GM12892 (cell line): ENCODE measurements at places on chromosomes 16 and 17.

- no peak for DNase-seq
Measured at GRCh38 chr16:83198977-83199376, 572.2 kb downstream of the CDH13 start.

DNA sequence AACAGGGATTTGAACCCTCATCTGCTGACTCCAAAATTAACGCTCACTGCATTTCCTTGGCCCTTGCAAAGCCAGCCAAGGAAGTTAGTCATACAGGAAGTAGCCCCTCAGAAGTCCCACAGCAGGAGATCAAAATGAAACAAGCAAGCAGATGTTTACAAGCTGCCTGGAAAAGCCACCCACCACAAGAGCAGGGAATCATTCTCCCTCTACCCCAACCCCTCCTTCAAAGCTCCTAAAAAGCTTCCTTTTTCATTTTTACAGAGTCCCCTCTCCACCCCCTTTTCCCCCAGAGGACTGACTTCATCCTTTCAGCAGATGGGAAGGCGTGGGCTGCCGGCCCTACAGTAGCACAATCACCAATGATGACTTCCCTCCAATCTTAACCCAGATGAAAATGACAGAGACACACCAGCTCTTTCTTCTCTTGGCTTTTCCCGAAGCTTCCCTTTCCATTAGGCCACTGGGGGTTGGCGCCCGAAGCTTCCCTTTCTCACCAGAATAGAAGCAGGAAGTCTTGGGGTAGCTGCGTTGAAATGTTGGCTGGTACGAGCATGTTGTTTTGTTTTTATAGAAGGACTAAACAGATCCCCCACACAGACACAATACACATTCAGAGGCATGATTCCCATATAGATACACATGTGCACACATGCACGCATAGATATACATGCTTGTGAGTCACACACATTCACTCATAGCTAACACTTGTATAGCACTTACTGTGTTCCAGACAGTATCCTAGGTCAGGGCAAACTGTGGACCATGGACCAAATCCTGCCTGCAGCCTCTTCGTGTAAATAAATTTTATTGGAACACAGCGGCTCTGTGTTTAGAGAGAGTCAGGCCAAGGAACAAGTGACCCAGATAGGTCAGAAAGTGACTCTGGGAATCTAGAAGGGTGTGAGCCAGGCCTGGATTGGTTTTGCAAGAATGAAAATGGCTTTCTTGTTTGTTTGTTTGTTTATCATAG, 17.4 kb downstream of the ITPRIPL2 start:
- no peak for DNase-seq

- DNase-seq: no peak
Measured at GRCh38 chr16:86534779-86535615, 20.0 kb downstream of the MTHFSD start.

- no peak for DNase-seq
Measured at GRCh38 chr17:61815863-61816503, 47.3 kb downstream of the BRIP1 start.

- DNase-seq: no peak
Measured at GRCh38 chr17:72578817-72579470, 458.1 kb downstream of the SOX9 start.

GRCh38 chr17:77504652-77505155, 363.9 kb downstream of the SEC14L1 start:
- DNase-seq: no peak

GRCh38 chr16:49701789-49702494, 154.0 kb downstream of the ZNF423 start:
- DNase-seq: no peak

DNA sequence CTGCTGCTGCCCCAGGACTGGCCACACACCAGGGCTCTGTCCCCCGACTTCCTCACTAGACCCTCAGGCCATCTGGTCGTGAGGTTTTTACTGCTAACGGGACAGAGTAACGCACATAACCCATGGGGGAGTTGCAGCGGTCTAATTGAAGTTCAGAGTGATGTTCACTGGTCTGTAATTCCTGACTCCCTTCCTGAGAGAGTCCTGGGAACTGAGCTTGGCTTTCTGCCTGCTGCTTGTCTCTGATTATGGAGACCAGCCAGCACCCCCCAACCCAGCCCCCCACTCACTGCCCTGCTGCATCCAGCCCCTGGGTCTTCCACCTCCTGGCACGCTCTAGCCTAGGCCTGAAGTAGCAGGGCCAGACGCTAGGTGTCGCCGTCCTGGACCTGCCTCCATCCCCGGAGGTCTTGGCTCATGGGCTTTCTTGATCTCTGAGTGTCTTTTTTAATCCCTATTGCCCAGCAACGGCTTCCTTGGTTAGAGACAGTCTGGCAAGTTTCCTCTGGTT, 192.9 kb downstream of the CCDC182 start:
- DNase-seq: peak; percentile 59

GRCh38 chr16:74304164-74304834, 7.7 kb downstream of the PSMD7 start:
- no peak for DNase-seq

GRCh38 chr16:27853101-27853500, 210.4 kb downstream of the GSG1L start:
- DNase-seq: no peak

- DNase-seq: no peak
Measured at GRCh38 chr16:1993731-1994131, 4.0 kb downstream of the SYNGR3 start.

DNA sequence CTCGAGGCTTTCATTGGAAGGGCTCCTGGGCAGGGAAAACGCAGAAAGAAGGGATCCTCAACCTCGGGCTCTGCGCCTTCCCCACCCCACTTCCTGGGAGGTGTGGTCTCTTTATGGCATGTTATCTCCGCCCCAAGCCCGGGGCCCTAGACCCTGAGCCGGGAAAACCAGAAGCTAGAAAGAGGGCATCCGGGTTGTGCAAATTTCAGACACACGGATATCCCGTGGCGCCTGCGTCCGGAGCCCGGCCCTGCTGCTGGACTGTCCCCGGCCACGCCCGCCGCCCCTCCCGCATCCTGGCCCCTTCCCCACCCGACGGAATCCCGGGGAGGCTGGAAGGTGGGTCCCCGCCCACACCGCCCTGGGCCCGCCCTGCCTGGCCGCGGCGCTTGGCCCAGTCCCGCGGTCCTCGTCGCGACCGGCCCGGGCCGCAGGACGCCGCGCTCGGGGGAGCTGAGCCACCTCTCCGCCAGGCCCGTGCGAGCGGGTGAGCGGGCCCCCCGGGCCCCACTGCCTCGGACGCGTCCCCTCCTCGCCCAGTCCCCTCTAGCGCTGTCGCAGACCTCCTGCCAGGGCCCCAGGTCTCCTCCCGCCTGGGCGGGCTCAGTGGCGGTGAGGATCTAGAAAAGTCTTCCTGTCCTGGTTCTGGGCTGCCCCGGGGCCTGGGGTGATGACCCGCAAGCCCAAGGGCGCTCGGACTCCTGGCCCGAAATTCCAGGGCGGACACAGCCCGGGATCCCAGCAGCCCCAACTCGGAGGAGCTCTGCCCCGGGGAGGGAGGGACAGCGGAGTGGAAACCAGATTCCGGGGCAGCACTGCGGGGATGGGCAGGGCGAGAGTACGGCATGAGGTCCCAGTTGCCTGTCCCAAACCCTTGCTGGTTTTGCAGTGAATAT, at the start of gene SLC16A5:
Gene SLC16A5, plus strand, starts transcription at position 397 of the 896 bp plus-strand sequence. CDS start 5,683 bp downstream, outside the sequence.
- peak; percentile 70 for DNase-seq

- DNase-seq: no peak
Measured at GRCh38 chr17:1087381-1088241, 90.7 kb downstream of the TIMM22 start.

GRCh38 chr17:50565402-50566350, 5.2 kb downstream of the CACNA1G start:
- DNase-seq: no peak

- no peak for DNase-seq
Measured at GRCh38 chr17:40354221-40355122, 10.1 kb downstream of the GJD3 start.

- no peak for DNase-seq
Measured at GRCh38 chr17:61159221-61159814, 240.3 kb upstream of the TBX2 start.

GRCh38 chr17:80862481-80862961, 129.1 kb upstream of the CHMP6 start:
- DNase-seq: no peak

DNA sequence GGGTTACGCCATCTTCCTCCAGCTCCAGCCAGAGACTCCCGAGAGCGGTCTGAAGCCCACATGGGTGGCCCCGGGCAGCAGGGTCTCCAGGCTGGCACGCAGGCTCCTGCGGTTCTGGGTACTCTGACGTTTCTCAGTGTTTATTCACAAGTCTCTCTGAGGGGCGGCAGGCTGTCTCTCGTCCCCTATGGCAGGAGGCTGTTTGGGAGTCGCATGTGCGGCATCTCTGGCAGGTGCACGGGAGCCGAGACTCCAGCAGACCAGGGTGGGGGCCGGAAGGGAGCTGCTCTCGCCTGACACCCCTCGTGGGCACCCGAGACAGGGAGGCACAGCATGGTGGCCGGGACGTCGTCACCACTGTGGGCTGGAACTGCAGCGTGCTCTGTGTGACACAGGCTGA, 48.1 kb downstream of the ZNF778 start:
- no peak for DNase-seq

DNA sequence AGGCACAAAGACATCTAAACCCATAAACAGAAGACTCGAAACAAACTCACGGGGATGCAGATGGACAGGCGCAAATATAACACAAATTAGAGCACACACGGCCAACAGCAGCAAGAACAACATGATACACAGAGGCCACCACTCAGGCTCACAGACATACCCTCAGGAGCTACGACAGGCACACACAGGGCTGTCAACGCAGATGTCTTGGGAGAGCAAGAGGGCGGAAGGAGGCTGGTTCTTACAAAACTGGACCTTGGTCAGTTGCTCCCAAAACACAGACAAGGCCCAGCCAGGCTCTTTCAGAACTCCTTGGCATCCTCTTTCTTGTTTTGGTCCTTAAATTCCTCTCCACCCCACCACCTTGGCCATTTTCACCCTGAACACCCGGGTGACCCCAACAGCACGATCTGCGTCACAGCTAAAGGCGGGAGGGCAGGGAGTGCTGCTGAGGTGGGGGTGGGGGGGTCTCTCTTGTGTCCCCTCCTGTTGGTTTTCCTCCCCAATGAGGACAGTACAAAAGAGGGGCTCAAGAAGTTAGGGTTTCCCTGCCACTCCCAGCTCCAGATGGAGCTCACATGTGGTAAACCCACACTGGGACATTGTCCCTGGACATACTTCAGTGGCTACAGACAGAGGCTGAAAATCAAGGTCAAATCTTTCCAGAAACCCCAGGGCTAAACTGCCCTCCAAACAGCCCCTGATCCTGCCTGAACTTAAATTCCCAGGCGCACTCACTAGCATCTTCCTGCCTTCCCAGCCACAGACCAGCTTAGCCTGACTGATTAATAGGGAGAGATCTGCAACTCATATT, 221.3 kb downstream of the C16orf78 start:
- no peak for DNase-seq

DNA sequence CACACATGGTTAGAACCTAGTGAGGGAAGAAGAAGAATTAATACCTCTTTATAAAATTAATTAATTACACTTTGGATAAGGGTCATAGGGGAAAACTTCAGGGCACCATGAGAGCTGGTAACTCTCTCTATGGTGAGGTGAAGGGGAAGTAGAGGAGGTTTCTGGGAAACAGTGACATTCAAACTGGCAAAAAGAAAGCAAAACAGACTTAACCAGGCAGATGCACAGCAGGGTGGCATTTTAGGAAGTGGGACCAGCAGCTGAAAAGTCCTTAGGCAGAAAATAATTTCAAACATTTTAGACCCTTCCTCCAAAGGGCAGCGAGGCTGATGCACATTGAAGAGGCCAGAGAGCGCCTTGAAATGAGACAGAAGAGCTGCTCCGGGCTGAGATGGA, 157.8 kb downstream of the CDH13 start:
- no peak for DNase-seq

DNA sequence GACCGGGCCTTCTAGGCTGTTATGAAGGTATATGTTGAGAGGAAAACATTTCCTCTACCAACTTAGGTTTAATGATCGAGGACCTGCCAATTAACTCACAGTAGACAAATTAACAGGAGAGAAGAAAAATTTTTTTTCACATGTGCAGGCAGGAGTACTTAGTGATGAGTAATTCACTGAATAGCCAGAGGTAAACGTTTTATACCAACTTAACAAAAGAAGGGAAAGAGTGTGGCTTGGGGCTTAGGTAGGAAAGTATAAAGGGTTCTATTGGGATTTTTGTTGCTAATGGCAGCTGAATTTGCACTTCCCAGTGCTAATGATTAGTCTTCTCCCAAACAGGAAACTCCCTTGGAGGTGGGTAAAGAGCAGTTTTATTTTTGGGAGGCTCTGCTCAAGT, 121.6 kb upstream of the HS3ST4 start:
- no peak for DNase-seq

- DNase-seq: no peak
Measured at GRCh38 chr16:8966817-8967131, 3.1 kb upstream of the USP7 start.

DNA sequence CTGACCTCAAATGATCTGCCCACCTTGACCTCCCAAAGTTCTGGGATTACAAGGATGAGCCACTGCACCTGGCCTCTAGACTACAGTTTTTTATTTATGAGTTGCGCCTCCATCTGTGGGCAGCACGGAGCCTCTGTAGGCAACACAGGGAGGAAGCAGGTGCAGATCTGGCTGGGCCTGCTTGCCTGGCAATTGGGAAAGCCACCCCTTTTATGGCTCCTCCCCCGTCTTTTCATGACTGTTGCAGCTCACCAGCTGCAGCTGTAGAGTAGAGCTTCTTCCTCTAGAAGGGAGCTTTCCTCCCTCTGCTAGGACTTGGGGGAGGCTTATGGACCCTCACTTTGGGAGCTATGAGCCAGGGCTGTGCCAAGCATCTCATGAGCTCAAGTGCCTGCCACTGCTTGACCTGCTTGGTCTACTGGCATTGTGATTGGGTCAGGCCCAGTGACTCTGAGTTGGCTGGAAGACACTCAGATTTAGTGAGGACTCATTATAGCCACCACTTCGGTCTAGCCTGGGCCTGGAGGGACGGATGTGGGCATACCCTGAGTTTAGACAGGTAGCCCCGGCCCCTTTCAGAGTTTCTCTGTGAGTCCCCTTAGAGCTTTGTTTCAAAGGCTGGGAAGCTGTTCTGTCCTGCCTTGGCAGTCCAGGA, 6.9 kb upstream of the SLC7A6 start:
- peak; percentile 83 for DNase-seq

DNA sequence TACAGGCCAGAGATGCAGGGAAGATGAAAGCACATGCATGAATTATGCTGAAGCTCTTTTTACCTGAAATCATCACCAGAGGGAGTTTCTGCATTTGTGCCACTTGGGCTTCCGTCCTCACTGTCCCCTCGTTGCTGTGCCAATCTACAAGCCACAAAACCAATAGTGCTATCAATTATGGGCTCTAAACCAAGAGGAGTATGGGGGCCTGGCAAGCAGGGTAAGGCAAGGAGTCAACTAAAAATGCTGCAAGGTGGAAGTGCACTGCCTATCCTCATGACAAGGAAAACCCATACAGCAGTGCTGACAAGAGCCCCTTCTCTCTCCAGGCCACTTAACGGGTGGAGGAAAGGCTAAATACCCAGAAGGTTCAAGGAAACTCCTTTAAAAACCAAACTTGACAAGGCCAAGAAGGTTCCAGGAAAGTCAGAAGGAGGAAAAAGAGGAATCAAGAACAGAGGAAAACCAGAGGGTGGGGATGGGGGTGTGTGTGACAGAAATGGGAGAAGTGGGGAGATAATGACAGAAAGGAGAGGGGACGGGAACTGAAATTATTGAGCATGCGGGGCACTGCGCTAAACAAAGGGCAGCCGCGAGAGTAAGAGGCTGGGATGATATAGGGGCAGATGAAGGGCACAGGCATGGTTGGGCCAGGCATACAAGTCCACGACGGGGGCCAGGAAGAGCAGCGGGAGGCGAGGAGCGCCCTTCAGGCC, 674 bp downstream of the C17orf75 start:
- DNase-seq: no peak
